ENCODE measurements at places on chromosomes 2 and 18.

DNA sequence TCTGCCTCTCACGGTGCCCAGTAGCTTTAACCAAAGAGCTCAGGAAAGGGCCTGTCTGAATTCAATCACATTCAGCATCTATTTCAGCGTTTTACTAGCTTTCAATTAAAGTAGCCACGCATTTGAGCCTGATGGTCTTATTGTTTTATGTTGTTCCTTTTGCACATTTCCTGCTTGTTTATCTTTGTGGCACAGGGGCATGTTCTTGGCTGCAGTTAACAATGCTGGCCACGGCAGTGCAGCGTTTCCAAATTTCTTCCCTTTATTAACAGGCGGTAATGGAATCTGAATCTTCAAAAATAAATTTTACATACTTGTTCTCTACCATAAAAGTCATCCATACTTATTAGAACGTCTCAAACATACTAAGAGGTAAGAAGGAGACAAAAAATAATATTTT lies 46.2 kb downstream of the HPCAL1 start:
- DNase-seq: no peak

DNA sequence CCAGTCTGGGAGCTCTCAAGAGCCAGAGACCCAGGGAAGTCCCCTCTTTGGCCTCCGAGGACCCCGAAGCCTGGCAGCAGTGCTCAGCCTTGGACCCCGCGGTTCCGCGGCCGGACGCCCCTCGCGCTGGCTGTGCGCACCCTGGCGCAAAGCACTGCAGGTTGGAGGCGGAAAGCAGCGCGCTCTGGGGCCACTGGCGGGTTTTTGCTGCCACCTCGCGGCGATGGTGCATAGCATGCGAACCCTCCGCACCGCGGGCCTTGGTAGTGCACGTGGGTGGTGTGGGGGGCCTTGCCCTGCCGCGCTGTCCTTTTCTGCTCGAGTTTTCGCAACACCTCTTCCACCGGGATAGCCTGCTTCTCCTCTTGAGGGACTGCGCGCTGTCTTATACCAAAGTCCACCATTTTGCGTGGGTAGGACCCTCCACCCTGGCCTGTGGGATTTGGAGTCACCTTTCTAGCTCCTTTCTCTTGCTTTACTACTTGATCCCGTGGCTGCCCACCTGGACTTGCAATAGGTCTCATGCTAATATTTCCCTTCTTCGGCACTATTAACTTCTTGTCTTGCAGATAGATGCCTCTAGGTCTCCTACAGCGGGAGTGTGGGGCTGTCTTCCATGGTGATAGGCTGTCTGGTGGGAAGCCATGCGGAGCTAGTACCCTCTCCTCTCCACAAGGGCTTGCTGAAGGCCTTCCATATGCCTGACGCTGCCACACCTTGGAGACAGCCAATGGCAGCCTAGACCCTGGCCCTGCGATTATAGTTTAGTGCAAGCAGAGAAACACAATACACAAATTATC lies 14.3 kb downstream of the SIX3 start:
- peak; percentile 84 for DNase-seq

DNA sequence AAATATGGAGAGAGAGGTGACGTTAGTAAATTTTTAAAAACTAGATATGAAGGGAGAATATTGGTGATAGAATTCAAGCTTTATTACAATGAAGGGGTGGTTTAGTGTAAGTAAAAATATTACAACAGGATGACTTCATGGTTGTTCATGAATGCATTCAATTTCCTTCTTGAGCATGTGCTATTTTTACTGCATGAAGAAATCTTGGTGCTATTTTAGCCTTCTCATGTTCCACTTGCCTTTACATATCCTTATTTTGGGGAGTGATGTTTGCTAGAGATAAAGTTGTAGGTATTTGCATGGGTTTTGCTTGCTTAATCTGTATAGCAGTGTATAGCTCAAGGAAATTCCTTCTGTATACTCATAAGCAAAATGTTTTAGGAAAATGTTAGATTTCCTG lies 195.0 kb upstream of the MMADHC start:
- no peak for DNase-seq

DNA sequence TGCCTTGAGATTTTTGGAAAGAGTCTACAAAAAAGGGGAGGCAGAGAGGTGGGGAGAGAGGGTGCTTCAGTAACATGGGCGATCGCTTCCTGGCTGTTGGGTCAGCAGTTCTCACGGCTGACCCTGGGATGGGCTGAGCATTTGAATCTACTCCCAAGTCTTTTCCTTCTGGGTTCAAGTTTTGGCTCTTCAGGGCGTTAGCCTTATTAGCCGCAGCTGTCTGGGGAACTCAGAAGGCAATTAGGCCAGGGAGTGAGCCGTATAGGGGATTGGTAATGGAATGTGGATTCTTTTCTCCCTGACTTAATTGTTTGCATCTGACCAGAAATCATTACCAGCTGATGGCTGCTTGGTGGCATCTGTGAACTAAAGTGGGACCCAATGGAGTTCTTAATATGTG lies 250.5 kb upstream of the SKOR2 start:
- no peak for DNase-seq

All from left forelimb (tissue), 1 donor.